ENCODE measurements at places on chromosomes 5 and 9.

GRCh38 chr5:87785554-87786335, 373.0 kb upstream of the CCNH start:
- DNase-seq: no peak

GRCh38 chr5:123387313-123387712, 35.9 kb downstream of the CEP120 start:
- no peak for DNase-seq

DNA sequence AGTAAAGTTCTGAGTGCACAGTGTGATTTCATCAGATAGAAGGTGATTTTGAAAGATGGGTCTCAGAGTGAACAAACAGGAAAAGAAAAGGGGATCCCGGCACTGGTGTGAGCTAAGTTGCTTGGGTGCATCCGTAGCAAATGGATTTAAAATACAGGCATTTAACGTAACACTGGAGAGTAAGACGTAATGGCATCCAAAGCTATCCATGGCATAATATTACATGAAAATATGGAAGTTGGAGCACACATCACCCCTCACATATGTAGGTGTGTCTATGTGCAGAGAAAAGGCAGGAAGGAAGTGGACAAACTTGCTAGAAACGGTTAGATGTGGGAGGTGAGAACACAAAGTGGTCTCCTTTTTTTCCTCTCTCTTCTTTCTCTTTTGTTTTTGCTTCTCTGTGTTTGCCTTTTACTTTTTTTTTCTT, 38.2 kb upstream of the SEMA4D start:
- DNase-seq: no peak

GRCh38 chr9:26746357-26747072, 146.1 kb downstream of the CAAP1 start:
- DNase-seq: no peak

DNA sequence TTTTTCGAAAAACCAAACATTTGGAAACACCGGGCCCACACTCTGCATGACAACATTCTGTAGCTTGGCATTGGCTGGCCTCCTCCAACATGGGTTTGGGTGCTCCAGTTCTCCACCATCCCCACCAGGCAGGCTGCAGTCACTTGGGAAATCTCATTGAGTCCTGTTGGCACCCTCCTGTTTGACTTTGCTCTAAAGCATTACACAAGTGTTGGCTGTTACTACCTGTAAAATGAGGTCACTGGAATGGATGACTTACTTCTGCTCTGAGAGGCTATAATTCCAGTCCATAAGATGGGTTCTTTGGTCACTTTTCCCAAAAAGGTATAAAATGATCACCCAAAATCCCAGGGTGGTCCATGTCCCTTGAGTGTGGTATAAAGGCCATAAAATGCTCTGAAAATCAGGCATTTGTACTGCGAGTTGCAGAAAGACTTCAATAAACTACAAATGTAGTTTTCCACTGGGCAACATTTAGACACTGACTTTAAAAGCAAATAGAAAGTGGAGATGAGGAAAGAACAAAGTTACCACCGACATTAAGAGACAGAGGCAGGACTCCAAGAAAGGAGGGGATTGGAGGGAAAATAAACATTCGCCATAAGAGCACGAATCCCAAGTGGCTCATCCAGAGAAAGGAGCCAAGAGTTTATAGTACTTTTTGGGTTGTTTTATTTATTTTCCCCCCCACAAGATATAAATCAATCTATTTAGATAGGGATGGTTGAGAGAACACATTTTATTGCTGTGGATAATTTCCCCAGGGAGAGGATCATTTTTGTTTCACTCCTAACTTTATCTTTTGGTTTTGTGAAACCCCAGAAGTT, 295.1 kb downstream of the TLE1 start:
- DNase-seq: no peak

GRCh38 chr5:154107010-154107409, 68.2 kb downstream of the MFAP3 start:
- DNase-seq: no peak

GRCh38 chr5:113166261-113166660, 189.7 kb downstream of the DCP2 start:
- DNase-seq: no peak

DNA sequence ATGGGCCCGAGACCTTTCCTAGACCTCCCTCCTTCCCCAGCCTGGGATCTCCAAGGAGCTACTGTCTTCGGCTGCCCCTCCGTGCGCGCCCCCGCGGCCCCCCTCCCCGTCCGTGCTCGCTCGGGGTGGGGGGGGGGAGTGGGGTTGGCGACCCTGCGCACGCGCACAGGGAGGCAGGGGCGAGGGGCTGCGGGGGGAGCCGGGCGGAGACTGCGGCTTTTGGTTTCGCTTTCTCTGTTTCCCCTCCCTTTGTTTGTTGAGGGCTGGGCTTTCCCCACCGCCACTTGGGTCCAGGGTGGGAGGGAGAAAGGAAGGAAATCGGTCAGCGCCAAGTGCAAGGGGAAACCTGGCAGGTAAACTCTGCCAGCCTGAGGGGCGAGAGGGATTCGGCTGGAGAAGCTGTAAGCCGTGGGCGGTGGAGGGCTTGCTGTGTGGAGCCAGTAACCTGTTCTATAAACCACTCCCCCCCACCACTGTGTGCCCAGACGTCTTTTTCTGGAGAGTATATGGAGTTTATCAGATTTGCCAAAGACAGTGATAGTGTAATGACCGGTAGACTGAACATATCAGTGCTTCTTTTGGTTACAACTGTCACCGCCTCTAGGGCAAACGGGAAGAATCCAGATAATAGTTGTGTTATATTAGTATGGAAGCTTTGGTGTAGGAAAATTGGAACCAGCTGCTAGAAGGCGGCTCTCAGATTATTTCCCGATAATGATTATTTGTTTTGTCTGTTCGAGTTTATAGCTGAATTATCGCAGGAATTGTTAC, 684 bp downstream of the DNAJA1 start:
- DNase-seq: peak; percentile 47

DNA sequence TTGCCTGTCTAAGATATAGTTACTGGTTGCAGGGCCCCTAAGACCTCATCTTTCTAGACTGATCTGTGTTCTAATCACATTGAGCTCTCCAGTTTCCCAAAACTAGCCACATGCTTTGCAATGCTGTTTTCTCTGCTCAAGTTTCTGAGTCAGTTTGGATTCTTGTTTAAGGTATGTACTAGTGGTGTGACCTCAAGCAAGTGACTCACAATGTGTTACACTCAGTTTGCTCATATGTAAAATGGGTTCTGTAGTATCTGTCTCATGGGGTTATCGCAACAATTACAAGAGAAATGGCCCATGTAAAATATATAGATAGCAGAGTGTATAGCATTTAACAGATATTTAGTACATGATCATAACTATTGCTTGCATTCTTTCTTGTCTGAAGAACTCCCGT, 153.1 kb upstream of the ELL2 start:
- no peak for DNase-seq

DNA sequence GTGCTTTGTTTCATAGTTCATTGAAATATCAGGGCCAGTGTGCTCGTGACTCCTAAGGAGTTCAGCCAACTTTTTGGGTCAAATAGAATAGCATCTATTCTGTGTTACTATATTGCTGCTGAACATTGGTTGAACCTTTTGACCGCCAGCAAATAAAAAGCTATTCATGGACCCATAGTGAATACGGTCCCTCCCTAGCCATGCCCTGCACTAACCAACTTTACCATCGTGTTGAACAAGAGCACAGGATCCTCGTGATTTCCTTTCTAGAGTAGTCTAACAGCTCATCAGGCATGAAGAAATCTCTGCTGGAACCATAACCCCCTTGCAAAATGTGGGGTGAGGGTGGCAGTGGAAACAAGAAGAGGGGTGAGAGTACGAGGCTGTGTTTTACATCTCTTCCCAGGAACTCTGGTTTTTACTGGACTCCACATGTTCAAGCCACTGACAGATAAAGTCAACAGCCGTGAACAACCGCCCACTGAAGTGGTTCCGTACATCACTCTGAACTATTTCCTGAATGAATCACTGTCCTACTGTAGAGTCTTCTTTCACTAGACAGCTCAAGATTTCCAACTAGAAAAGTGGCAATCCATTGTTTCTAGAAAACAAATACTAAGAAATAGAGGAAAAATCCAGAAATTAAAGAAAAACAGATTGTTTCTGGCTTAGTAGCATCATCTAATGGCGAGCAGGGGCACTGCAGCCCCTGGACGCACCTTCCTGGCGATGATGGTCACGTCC, 70.1 kb upstream of the SPATA31E1 start:
- DNase-seq: no peak

DNA sequence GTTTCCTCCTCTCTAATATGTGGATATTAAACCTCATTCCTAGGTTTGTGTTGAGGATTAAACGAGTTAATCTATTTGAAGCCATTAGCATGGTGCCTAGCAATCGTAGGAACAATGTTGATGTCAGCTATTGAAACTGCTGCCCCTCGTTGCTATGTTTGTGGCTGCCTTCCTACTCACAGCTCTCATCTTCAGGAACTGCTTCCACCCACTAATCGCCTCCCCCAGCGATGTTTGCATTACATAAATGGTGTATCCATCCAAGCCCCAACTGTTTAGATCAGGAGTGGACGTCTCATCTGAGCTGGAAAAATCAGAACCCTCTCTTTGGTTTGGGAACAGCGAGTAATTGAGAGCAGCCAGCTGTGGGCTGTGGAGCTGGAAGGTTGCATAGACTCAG, 416.6 kb downstream of the ARHGEF28 start:
- no peak for DNase-seq

DNA sequence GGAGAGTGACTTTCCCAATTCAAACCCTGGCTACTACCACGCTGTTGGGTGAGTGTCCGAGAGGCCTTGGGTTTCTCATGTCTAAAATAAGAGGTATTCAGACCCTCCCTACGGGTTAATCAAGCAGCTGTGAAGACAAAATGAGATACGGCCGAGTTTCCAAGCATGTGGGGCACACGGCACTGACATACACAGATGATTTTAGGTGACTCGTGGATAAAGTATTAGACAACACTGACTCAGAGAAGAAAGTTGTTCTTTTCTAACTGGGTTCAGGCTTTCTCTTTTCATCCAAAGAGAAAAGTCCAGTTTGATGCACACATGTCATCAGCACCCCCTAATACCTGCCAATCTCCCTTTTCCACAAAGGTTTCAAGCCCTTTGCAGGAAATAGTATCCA, 15.6 kb downstream of the FOXI1 start:
- no peak for DNase-seq

- DNase-seq: no peak
Measured at GRCh38 chr9:72412483-72413040, 47.6 kb upstream of the ZFAND5 start.

DNA sequence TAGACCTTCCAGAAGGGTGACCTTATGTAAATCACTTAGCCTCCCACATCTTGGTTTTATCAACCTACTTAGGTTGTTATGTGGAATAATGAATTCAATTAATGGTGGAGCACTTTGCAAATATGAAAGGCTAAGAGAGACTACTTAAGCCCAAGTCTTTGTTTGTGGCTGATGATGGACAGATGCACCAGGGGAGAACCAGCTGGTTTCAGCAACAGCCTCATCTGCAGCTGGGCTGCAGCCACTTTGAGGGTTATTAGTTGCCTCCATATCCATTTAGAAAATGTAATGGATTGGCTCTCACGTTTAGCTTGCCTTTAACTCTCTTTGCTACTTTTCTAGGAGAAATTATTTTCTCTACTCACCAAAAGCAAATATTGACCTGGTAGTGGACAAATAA, 146.6 kb downstream of the ESM1 start:
- no peak for DNase-seq

DNA sequence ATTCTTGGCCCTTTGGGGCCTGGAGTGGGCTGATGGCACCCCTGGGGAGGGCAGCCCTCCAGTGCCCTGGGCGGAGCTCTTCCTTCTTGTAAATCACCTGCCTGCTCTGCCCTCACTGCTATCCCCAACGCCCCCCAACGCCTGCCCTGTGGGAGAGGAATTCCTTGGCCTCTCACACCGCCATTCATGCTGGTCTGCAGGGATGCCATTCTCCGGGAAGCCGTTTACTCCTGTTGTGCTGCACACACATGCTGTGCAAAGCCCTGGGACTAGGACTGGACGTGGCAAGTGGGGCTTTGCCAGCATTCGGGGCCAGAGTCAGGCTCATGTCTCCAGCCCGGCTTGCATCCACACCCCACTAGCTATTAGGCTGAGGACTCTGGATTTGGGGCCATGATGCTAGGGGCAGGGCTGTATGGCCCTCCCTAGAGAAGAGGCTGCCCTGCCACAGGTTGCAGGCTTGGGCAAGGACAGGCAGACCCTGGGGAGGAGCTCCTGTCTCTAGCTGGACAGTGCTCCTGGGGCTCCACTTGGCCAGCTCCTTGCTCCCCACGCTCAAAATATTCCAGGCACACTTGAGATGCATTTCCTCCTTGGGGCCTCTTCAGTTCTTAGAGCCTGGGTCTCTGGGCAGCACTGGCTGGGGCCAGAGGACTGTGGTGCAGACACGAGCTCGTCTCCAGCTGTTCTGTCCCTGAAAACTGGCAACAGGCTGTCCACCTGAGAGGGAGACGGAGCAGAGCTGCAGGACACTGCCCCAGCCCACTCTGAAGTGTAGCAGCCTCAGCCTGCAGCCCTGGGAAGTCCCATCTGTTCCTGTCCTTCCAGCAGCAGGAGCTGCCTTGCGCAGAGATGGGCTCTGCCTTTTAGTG, 226.9 kb downstream of the CACNA1B start:
- no peak for DNase-seq

Data from stimulated activated CD8-positive, alpha-beta memory T cell treated with anti-CD3 and anti-CD28 coated beads, Interleukin-7, amount 100 ng/mL, for 1 hour (primary cell).